ENCODE measurements at places on chromosomes 6 and 20.
A peak's percentile ranks its signal among the peaks of the same experiment; 100 is the strongest.

GRCh38 chr20:44494266-44494665, 18.6 kb downstream of the TTPAL start:
- DNase-seq, result no peak

GRCh38 chr20:51562332-51563173, 20.0 kb upstream of the NFATC2 start:
- DNase-seq, result peak; percentile 20

DNA sequence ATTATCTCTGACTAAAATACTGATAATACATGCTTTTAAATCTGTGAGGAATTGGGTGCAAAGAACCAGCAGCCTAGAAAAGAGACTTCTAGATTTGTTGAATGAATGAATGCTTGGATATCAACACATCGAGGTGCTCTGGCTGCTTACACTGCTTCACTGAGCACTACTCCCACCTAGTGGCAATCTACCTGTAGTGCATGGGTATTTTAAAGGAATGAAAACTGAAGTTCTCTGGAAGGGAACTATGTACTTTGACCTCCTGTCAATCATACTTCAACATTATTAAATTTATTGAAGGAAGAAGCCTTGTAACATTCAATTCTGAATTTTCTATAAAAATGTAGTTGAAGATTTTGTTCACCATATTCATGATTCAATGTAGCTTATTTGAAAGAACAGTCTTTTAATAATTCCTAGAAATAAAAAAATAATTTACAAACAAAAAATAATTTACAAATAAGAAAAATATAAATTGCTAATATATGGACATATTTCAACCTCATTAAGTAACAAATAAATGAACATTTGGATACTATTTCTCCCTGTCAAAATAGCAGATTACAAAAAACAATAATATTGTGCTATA, 111.2 kb upstream of the MMS22L start:
- DNase-seq, result peak; percentile 80

GRCh38 chr6:147618927-147619326, 110.4 kb downstream of the SAMD5 start:
- no peak for DNase-seq

- no peak for DNase-seq
These were observed 26.9 kb downstream of the RING1 start for GRCh38 chr6:33235221-33235634.

DNA sequence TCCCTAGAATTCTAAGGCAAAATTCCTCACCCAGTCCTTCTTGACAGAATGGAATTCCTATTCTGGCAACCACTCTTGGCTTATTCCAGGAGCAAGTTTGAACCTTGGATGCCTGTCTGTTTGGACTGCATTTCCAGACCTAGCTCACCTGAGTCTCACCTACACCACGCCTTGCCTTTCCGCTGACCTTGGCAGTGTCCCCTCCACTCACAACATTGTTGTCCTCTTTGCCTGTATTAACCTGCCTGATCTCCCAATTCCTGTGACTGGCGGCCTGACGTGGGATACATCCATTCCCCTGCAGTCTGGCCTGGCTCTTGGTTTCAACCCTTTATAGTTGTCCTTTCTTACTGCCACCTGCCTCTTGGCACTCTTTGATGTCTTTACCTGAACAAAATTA, 281.4 kb upstream of the SOX4 start:
- no peak for DNase-seq

GRCh38 chr6:89452281-89452680, 19.3 kb downstream of the ANKRD6 start:
- DNase-seq, result no peak

Measured in inflammatory macrophage (primary cell).